Neural progenitor cell (in vitro differentiated cells): ENCODE measurements at places on chromosomes 11 and 22. TPM values are rescaled to one million over a fixed set of nuclear protein-coding genes. Genes with fewer than 3 reads are reported as not detected.

Gene PLA2G3
- 0.41 and 3.6 TPM in 2 replicates for total RNA-seq

Gene TENM4
- 5.1 and 16.6 TPM in 2 replicates for total RNA-seq

Gene HRAS
- 21.2 and 32.3 TPM in 2 replicates for total RNA-seq

Gene POU2AF1
- total RNA-seq = not detected in 2 replicates

DNA sequence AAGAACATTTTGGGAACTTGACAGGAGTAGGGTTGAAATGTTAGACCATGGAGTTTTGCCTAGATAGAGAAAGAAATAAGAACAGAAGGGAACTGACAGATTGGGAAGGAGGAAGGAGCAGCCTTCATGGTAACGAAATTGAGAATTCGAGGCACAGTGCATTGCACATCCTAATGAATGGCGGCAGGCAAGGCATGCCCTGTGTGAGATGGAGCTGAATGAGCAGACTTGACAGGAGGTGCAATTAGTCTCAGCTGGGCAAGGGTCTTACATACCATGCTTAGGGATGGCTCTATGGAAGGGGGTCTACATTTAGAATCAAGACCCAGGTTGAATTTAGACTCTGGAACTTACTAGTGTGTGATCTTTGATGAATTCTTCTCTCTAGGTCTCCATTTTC lies 25.0 kb upstream of the NTM start:
- no peak for DNase-seq

DNA sequence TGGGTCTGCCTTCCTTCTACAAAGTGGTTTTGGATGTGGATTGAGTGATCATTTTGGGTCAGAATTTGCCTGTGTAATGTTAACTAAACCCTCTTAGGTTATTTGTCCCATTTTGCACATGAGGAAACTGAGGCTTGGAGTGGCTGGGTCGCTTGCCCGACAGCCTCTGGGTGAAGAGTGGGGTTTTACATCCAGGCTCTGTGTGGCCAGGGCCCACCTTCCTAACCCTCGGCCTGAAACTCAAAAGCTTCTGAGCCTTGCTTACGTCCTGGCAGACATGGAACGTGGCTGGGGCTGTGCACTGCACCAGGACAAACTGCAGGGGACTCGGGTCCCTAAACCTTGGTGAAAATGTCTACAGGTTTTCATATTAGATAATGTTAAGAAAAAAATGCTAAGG lies 542.4 kb downstream of the TBC1D22A start:
- no peak for DNase-seq

GRCh38 chr11:38461751-38462150 lies 1863.7 kb upstream of the RAG2 start:
- no peak for DNase-seq

- DNase-seq = no peak
These were observed 4.3 kb downstream of the BCO2 start for GRCh38 chr11:112179601-112180000.

DNA sequence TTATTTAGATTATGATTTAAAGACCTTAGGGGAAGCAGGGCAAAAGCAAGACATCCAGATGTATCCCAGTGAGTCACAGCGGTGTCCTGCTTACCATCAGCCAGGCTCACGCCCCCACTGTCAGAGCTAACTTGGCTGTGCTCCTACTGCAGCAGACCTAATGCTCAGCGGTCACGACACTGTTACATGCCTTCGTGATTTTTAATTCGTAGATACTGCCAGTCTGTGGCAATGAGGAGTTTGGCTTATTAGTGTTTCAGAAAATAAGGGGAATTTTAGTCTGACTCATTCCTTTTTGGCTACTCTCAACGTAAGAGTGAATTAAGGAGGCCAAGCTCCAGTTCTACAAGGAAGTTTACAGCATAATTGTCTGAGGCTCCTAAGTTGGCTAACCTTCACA lies 22.7 kb downstream of the EFCAB6 start:
- DNase-seq = no peak

DNA sequence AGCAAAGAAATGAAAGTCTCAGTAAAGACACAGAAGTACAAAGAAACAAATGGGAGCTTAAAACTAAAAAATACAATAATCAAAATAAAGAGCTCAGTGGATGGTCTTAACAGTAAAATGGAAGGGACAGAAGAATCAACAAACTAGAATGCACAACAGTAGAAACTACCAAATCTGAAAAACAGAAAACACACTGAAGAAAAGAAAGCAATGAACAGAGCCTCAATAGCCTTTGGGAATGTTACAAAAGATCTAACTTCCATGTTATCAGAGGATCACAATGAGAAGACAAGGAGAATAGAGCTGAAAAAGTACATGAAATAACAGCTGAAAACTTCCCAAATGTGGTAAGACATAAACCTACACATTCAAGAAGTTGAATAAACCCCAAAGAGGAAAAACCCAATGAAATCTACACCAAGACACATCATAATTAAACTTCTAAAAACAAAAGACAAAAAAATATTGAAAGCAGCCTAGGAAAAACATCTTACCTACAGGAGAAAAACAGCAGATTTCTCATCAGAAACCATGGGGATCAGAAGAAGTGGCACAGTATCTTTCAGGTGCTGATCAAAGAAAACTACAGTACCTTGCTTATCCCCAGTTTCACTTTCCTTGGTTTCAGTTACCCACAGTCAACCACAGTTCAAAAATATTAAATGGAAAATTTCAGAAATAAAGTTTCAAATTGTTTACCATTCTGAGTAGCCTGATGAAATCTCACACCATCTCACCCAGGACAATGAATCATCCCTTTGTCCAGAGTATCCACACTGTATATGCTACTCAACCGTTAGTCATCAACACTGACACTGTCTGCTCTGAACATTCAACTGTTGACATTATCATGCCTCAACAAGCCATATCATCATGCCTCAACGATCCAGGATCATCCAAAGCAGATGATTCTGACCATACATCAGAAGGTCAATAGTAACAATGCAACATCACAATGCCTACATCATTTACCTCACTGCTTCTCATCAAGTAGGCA lies 22.2 kb downstream of the RRAS2 start:
- DNase-seq = no peak

- DNase-seq = no peak
These were observed 327.6 kb upstream of the CCDC90B start for GRCh38 chr11:83613767-83614121.

DNA sequence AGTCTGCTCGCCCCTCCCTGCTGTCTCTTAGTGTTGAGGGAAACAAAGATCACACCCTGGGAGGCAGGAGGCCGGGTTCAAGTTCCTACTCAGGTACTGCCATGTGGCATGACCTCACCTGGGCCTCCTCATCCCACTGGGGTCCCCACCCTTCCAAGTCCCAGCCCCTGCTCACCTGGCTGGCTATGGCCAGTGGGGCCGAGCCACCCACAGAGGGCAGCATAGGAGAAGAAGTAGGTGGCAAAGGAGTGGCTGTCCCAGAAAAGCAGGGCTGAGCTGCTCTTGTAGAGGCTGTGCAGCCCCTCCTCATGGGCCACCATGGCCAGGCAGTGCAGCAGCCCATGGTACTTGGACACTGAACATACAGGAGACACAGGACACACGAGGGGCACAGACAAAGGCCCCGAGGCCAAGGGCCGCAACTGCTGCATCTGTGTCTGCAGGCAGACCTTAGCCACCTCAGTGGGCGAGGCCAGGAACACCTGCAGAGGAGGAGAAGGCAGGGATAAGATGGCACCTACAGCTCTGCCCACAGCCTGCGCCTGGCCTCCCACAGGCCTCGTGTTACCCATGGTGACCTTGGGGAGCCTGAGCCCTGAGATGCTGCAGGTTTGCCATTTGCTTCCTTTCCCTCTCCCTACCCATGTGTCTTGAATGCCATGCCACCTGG lies 50.6 kb upstream of the MPEG1 start:
- DNase-seq = peak; percentile 55

DNA sequence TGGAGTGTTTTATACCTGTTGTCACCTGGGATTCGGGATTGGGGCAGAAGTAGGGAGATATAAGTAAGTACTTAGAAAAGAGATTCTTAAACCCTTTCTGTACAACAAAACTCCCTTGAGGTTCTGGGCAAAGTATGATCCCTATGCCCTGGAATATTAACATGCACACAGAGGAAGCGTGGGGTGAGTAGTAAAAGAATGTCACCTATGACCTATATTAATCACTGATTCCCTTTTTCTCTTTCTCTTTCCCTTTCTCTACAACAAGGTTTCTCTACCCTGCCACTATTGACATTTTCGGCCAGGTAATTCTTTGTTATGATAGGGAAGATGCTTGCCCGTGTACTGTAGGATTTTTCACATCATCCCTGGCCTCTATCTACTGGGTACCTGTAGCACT lies 209.7 kb upstream of the PLET1 start:
- DNase-seq = no peak

DNA sequence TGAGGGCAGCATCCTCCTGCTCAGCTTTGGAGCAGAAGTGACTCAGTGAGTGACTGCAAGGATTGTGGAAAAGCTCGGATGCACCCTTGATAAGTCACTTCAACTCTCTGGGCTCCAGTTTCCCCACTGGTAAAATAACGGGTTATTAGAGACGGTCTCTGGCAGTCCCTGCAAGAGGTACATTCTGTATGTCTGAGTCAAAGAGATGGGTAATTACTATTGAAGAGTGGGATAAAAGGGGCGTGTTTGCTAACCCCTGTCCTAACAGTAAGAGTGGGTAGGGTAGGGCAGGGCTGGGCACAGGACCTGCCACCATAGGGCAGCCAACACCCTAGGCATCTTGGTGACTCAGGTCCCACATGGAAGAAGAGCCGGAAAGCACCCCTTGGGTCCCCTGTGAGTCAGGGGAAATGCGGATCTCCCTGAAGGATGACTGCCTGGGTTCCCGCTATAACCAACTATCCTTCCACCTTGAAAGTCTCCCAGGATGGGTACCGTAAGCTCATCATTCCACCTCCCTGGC lies 7.3 kb upstream of the AHNAK start:
- DNase-seq = no peak

DNA sequence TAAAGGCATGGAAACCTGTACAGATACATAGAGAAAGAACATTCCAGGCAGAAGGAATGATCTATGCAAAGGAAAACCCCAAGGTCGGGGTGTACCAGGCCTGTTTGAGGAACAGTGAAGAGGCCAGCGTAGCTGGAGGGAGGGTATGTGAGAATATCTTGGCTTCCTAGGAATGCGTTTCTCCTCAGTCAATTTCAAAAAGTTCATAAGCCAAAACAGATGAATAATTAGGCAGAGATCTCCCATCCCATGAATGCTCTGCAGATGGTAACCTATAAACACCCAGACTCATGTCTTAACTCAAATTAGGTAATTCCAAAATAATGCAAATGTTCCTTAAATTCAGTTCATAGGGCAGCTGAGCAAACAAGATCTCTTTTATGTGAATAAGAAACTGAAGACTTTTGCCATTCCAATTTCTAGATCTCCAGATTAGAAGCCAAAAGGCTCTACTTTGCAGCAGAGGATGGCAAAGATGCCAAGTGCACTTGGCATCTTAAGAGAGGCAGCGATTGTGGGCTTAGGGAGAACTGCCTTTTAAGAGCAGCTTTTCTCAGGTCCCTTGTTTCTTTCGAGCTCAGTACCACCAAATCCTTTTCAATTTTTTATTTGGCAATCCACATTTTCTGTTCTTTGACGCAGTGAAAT lies 13.2 kb downstream of the FAM118B start:
- DNase-seq = no peak
